ENCODE measurements at places on chromosomes 4 and X. TPM values are rescaled to one million over a fixed set of nuclear protein-coding genes. Genes with fewer than 3 reads are reported as not detected.

- no peaks in the 10 kb centered on the region for H3K4me1 ChIP-seq
- DNase-seq, result no peak
- no peak overlapping the region for H3K4me3 ChIP-seq
- H3K36me3 ChIP-seq, result peaks cover 23% of the 10 kb centered on the region
- no peaks in the 10 kb centered on the region for H3K27me3 ChIP-seq
- H3K27ac ChIP-seq, result no peak overlapping the region
Observed at GRCh38 chrX:108584617-108585211, 145.1 kb downstream of the COL4A5 start.

The DIPK2B gene
- not detected for total RNA-seq

The FAAH2 gene
- 1.2 TPM for total RNA-seq

DNA sequence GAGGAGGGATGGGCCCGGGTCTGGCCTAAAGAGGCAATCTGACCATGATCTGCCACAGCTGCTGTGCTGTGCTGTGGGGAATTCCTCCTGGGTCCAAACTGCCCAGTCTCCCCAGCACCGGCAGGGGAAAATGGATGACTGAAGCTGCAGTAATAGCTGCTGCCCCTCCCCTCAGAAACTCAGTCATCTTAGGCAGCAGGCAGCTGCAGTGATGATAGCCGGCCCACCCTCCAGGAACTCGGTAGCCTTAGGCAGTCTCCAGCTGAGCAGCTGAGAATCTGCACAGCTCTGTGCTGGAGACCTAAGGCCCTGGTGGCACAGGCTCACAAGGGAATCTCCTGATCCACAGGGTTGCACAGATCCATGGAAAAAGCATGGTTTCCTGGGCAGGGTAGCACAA is 113.4 kb upstream of the USP38 start:
- no peaks in the 10 kb centered on the region for H3K4me1 ChIP-seq
- H3K27ac ChIP-seq, result no peak overlapping the region
- no peaks in the 10 kb centered on the region for H3K36me3 ChIP-seq
- H3K27me3 ChIP-seq, result peaks cover 4% of the 10 kb centered on the region

The CDS1 gene
- total RNA-seq, result 0.30 TPM

DNA sequence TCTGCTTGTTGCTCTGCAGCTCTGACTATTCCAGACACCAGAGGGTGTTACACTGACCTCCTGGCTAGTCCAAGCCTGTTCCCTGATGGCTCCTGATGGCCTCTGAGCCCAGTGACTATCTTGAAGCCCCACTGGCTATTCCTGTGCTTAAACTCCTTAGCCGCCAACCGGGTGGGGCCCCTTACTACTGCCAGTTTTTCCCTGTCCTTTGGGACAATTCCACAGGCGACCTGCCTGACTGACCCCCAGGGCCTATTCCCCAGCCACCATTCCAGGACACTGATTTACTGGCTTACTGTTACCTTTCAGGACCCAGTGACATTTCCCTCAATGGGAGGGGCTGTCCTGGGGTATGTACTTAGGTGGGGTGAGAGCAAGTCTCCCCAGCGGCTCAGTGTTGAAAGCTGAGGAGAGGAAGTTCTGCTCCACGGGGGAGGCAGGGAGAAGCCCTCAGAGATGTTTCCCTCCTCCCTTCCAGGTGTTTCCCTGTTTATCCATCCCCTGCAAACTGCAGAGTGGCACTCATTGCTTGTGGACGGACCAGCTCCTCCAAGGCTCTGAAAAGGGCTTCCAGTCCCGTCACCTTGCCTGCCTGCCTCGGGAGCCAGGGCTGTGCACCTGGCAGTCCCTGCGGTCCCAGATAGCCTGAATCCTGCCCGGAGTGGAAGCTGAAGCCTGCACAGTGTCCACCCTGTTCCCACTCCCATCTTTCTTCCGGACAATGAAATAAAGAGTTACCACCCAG is 4.0 kb downstream of the TIMP1 start:
- no peaks in the 10 kb centered on the region for H3K27me3 ChIP-seq
- H3K4me1 ChIP-seq, result peaks cover 32% of the 10 kb centered on the region
- no peak for DNase-seq
- no peak overlapping the region for H3K4me3 ChIP-seq
- H3K36me3 ChIP-seq, result peaks cover 4% of the 10 kb centered on the region

GRCh38 chr4:12875640-12876243 is 608.4 kb downstream of the RAB28 start:
- no peak overlapping the region for H3K27ac ChIP-seq
- no peaks in the 10 kb centered on the region for H3K27me3 ChIP-seq
- no peaks in the 10 kb centered on the region for H3K4me1 ChIP-seq
- H3K4me3 ChIP-seq, result no peak overlapping the region

GRCh38 chr4:80538276-80538926 is 202.9 kb downstream of the CFAP299 start:
- no peak overlapping the region for H3K27ac ChIP-seq
- DNase-seq, result no peak
- no peaks in the 10 kb centered on the region for H3K4me1 ChIP-seq
- no peak overlapping the region for H3K4me3 ChIP-seq
- H3K36me3 ChIP-seq, result no peaks in the 10 kb centered on the region

DNA sequence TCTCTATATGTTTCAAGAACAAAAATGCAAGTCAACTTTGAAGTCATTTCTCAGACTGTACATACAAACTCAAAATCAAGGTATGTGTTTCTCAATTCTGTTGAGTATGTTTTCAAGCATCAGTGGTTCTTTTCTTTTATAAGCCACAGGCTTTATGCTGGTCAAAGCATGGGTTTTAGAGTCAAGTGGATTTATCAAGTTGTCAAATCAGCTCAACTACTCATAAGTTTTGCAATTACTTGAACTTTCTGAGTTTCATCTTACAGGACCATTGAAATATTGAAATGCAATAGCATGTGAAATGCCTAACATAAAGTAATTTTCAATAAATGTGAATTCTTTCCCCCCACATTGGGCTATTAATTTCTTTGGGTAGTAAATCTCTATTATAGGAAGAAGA is 239.9 kb upstream of the DKK2 start:
- H3K4me3 ChIP-seq, result no peak overlapping the region
- H3K4me1 ChIP-seq, result peaks cover 34% of the 10 kb centered on the region
- no peak overlapping the region for H3K27ac ChIP-seq

The GPR173 gene
- total RNA-seq, result 8.5 TPM

The NAA11 gene
- total RNA-seq, result not detected

GRCh38 chrX:136065044-136065671 is 79.9 kb downstream of the SLC9A6 start:
- DNase-seq, result no peak
- H3K27ac ChIP-seq, result peak overlapping the region; percentile 78
- H3K36me3 ChIP-seq, result no peaks in the 10 kb centered on the region
- peaks cover 49% of the 10 kb centered on the region for H3K4me1 ChIP-seq

The NEUROG2 gene
- total RNA-seq, result not detected

The PF4V1 gene
- total RNA-seq, result not detected

Measured in chondrocyte (in vitro differentiated cells).